Foreskin fibroblast (primary cell): ENCODE measurements at places on chromosomes 16 and 17.

DNA sequence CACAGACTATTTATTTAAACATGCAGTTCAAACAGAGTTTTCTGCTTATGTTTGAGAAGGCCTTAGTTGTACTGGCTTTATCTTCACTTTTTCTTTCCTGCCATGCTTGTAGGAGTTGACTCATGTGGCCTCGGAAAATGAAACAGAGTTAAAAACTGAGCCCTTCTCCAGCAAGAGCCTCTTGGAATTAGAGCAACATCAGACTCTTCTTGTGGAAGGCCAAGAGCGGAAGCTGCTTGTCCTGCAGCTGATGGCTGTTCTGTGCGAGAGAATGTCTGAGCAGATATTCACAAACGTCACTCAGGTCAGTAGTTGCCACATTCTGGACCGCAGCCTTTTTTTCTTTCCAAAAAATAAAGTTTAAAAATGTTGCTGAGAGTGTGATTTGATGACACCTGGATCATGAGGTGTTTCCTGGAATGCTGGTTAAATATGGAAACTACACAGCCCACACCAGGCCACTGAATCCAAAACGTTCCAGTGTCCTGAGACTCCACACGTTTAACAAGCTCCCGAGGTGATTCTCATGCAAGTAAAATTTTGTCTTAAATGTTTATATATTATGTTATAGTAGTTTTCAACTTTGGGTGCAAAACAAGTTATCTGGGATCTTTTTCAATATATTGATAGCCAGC lies 65.9 kb downstream of the TANGO6 start:
- no peak for DNase-seq

- DNase-seq: peak; percentile 78
Measured at GRCh38 chr17:67891481-67892119, 66.3 kb downstream of the BPTF start.

DNA sequence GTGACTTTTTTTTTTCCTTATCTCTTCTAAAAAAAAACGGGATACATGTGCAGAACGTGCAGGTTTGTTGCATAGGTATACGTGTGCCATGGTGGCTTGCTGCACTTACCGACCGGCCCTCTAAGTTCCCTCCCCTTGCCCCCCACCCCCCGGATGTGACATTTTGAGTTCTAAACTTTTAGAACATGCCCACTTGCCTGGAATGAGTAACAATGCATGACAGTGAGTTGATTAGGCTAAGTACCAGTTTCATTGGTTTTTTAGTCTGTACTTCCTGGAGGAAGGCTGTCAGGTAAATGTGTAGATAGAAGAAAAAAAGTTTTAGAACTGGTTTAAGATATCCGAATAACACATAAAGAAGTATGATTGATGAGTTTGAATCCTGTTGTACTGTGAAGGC lies 4.0 kb downstream of the BPTF start:
- DNase-seq: no peak

DNA sequence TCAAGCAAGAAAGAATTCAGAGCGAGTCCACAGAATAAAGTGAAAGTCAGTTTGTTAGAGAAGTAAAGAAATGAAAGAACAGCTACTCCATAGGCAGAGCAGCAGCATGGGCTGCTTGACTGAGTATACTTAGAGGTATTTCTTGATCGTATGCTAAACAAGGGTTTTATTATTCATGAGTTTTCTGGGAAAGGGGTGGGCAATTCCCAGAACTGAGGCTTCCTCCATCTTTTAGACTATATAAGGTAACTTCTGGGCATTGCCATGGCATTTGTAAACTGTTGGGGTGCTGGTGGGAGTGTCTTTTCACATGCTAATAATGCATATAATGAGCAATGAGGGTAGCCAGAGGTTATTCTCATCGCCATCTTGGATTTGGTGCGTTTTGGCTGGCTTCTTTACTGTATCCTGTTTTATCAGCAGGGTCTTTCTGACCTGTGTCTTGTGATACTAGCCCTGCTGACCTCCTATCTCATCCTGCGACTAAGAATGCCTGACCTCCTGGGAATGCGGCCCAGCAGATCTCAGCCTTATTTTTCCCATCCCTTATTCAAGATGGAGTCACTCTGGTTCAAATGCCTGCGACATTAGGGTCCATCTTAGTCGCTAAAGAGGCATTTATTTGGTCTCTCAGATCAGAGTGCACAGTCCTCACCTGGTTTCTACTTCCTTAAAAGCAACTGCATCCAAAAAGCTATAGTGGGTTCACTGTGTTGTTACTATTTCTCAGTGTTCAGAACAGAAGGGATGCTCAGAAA lies 100.6 kb upstream of the CACNG5 start:
- no peak for DNase-seq

GRCh38 chr17:31320791-31321190 lies 631 bp downstream of the EVI2A start:
- DNase-seq: peak; percentile 59

DNA sequence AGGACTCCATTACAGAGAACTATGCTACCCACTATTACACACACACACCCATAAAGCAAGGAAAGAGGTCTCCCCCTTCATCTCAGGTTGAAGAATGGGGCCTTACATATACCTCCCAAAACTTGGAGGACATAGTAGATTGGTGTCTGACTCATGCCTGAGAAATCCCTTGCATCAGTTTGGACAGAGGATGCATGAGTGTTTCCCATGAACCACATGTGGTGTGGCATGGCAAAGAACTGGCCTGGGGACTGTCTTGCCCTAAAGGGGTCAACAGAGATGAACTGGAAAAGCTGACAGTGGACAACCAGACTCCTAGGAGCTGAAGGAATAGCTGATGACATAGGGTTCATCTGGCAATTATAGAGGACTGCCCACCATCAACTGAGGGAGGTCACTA lies 54.0 kb downstream of the DYNLRB2 start:
- peak; percentile 62 for DNase-seq

DNA sequence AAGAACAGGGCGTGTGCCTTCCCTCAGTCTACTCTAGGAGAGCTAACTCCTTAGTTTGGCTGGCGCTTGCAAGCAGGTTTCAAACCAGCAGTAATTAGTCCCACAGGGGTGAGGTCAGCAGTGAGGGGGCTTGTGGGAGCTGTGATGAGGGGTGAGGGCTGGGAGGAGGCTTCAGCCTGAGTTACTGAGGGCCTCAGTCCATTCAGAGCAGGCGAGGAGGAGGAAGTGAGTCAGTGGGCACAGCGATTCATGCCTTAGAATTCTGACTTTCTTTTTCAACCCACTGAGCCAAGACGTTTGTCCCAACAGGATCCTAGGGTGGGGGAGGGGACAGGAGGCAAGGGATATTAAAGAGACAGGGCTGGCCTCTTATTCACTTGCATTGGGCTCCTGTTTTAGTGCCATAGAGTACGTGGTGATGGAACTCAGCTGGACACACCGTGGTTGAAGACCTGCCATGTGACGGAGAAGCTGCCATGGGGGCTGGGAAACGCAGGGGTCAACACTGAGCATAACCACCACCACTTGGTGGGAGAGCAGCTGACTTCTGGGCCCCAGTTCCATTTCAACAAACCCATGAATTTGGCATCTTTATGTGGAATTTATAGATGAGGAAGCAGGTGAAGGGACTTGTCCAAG lies 8.3 kb upstream of the ITGA3 start:
- DNase-seq: peak; percentile 72

DNA sequence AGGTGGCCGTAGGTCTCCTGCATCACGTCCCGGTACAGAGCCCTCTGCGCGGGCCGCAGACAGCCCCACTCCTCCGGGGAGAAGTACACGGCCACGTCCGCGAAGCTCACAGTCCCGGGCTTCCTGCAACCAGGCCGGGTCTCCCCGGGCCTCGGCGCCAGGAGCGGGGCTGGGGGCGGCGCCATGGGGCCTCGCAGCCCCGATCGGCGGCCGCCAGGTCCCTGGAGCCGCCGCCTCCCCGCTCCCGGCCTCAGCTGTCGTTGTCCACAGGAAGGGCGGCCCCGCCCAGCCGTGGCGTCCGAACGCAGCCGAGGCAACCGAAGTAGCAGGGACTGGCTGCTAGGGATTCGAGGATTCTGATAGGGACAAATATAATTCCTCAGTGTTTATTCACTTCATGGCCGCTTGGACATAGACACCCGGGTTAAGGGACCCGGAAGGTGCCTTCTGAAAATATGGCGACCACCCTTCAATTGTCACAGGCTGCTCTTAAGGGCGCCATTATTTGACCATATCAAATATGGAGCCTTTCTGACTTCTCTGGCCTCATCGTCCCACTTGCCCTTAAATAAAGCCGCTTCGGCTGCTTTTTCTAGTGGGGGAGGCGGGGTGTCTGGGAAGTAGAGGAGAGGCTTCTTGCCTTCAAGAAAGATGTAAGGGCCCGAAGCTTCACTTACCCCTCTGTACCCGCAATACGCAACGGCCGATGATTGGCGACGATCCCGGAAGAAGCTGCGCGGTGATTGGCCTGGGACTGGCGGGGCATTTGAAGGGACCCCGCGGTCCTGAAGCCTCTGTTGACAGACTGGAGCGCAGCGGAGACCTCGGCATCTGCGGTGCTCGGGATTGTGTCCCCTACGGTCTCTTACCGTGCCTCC lies at the start of gene ZNF688:
TSS of gene ZNF688 (minus strand) at position 270 of the 878 bp plus-strand sequence. CDS start at position 185, 85 bp downstream.
- DNase-seq: peak; percentile 94

DNA sequence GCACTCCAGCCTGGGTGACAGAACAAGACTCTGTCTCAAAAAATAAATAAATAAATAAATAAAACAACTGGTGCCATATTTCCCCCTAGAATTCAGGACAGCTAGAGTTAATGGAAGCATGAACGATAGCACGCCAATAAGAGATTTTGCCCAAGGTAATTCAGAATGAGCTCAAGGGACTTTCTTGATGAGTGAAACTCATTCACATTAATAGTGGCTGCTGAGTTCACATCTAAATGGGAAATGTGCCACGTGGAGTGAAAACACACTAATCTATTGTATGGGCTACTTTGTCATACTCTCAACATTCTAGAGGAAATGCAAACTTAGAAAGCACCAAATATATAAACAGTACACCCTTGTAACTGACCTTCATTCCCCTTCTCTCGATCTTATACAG lies 47.4 kb upstream of the PSMD7 start:
- no peak for DNase-seq

- no peak for DNase-seq
Measured at GRCh38 chr17:35048685-35049379, 14.7 kb downstream of the RFFL start.

- DNase-seq: no peak
Measured at GRCh38 chr17:56641894-56642293, 48.4 kb downstream of the NOG start.

- DNase-seq: no peak
Measured at GRCh38 chr17:73533781-73534180, 110.5 kb downstream of the SDK2 start.

DNA sequence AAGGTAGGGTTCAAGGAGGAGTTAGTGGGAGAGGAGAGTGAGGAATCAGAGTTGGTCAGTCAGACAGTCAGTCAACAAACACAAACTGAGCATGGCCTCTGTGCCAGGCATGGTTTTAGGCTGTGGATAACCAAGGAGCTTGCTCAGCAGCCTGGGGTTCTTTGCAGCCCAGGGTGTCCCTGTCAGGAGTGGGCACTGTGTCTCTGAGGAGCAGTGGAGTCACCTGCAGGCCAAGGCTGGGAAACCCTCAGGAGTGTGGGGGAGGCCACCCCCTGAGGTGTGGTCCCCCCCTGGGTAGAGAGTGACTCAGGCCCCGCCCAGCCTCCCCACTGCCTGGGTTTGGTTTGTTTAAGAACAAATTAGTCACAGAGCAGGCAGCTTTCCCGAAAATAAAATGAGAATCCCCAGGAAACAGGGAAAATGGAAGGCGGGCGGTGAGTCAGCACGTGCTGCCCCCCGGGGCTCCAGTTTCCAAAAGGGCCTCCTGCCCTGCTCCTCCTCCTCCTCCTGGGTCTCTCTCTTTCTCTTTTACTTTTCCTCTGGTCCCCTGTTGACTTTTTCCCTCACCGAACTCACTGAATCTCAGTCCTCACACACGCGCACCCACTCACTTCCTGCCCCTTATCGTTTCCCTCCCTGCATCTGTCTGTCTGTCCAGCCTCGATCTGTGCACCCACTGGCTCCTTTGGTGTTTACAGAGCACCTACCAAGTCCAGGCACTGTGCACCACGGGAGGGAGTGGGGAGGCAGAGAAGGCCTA lies 44.3 kb downstream of the SOCS3 start:
- peak; percentile 92 for DNase-seq

- DNase-seq: no peak
Measured at GRCh38 chr17:62910277-62910676, 55.8 kb upstream of the TANC2 start.

DNA sequence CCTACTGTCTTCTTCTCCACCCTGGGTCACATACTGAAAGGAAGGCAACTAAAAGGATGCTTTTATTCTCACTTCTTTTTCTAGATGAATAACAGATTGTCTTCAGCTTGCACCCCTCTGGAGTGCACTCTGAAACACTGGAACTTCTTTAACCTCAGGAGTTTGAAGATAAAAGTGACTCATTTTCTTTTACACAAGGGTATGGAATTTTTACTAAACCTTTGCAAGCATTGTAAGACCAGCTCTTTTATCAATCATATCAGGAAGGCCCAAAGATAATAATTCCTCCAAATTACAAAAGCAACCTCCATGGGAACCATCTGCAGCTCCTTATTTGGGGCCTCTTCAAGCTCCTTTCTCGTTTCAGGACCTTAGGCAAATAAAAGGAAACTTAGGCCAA lies 193.5 kb upstream of the KIF2B start:
- no peak for DNase-seq

- no peak for DNase-seq
Measured at GRCh38 chr17:57408071-57408811, 151.9 kb downstream of the MSI2 start.

DNA sequence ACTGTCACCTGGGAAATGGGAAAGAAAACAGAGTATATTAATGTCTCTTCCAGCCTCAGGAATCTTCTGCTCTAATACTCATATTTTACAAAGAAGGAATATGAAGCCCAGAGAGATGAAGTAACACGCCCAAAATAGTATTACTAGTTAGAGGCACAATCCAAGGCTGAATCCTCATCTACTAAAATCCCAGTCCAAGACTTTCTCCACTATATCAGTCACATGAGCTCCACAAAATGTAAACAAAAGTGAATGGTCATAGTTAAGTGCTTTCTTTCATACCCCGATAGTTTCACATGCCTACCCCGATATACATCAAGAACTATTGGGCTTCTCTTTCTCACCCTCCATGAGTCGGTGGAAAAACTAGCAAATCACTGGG lies 965 bp downstream of the INTS2 start:
- DNase-seq: peak; percentile 36

GRCh38 chr17:44518032-44518431 lies 14.8 kb upstream of the GPATCH8 start:
- DNase-seq: peak; percentile 53

- DNase-seq: no peak
Measured at GRCh38 chr17:21816592-21817567, 124.6 kb downstream of the KCNJ18 start.

GRCh38 chr17:68658999-68659780 lies 58.0 kb upstream of the FAM20A start:
- DNase-seq: no peak

DNA sequence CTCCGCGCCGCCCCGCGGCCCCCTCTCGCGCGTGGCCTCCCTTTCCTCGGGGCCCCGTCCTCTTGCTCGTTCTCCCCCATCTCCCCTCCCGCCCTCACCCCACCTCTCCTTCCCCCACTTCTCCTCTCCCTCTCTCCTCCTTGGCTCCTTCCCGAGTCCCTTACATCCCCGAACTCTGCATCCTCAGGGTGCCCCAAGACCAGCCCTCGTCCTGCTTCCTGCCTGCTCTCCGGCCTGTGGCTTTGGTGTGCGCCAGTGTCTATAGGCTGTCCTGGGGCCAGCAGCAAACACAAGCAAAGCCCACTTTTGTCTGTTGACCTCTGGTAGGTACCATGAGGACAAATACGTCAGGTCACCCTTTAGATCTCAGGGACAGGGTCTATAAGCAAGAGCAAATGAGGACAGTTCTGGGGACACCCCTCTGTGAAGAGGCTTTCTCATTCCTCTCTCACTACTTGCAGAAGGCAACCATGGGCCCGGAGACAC lies 284 bp upstream of the COPZ2 start:
- peak; percentile 48 for DNase-seq

- no peak for DNase-seq
Measured at GRCh38 chr17:77466140-77466539, 325.4 kb downstream of the SEC14L1 start.
